ENCODE measurements at places on chromosomes 5 and 9.

DNA sequence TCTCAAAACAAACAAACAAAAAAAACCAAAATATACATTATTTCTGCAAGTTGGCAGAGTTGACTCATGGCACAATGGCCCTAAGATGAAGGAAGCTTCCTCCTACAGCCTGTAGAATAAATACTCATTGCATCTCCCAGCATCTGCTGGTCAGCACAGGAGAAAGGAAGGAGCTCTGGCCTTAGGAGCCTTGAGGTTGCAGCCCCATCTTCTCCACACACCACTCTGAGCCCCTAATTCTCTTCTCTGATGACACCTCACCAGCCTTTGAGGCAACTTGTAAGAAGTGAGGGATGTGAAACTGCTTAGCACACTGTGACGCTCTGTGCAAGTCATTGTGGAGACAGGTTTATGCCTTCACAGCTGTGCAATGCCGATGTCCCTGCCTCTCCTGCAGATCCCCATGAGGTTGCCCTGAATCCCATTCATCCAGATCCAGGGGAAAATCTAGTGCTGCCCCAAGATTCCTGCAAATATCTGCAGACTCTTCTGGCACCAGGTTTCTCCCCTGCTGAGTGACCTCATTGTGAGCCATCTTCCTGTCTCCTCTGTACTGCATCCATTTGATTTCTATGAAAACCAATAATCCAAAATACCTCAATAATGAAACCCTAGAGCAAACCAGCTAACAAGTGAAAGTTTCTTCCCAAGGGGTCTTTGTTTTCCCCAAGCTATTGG, 65.3 kb upstream of the TGFBR1 start:
- peak; percentile 74 for DNase-seq

GRCh38 chr9:75010570-75010969, 17.5 kb downstream of the CARNMT1 start:
- no peak for DNase-seq

DNA sequence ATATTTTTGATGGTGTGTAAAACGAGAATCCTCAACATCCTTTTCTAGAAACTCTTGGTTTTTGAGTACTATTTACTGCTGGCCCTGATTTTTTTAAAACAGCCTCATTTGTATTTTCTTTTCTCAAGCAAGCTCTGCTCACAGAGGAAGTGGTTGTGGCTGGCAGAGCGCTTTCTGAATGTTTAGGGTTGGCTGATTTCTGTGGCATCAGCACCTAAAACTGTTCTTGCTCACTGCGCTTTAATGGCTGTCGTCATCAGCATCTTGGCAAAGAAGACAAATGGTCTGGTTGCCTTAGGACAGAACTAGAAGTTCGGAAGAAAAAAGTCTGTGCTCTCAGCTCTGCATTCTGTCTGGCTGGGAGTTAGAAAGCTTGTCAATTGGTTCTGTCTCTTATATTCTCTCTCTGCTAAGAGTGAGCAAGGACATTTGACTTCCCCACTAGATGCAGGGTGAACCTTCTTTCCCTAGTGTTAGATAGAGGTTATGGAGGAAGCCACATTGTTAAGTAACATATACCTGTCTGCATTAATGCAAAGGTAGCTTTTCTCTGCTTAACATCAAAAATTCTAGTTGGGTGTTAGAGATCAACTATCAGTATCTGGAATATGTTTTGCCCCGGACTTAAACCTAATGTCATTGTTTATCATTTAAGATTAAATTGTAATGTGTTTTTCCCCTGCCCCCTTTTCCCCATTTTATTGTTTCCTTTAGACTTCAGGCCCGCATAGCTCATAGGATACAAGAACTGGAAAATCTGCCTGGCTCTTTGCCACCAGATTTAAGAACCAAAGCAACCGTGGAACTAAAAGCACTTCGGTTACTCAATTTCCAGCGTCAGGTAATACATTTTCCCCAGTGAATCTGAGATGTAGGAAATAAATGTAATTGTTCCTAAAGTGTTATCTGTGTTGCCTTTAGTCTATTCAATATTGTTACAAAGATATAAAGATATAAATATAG, 39.0 kb downstream of the SMARCA2 start:
- peak; percentile 63 for DNase-seq

DNA sequence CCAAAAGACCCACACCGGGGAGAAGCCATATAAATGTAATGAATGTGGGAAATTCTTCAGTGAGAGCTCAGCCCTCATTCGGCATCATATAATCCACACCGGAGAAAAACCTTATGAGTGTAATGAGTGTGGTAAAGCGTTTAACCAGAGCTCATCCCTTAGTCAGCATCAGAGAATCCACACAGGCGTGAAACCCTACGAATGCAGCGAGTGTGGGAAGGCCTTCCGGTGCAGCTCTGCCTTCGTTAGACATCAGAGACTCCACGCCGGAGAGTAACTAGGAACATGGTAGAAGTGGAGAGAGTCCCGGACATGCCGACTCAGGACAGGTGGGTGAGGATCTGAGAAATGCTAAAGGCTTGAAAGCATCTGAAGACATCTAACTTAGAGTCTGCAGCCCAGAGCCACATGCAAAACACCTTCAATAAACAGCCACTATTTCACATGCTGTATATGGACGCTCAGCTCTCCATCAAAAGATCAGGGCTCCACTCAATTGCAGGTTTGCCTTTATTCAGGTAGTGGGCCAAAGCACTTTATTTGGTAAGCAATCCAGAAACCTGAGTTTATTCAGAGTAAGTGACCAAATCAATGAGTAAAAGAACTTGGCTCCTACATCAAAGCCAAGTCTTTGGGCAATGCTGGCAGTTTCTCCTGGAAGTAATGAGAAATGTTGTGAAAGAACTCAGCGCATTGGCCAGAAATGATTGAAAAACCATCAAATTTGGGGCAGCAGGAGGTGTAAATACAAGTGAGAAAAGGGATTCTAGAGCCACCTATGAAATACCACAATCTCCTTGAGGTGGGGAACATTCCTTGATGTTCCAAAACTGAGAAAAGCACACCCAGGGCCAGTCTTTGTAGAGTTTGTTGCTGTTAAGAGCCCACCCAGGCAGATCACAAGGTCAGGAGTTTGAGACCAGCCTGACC, 6.0 kb downstream of the RPL12 start:
- DNase-seq = peak; percentile 30

DNA sequence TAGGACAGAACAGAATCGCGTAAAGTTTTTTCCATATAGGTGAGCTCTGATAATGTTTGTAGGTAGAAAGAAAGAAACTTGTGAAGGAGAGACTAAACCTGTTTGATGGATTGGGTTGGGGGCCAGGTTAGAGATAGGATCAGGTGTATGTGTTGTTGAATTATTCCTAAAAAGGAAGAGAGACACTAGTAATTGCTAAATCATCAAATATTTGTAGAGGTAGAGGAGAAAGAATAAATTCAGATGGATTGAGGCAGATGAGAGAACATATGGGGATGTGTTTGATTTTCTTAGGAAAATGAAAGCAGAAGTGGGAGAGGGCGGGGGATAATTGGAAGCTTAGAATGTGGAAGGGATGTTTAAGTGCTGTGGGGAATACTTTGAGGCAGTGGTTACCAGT, 7.7 kb downstream of the ZCCHC7 start:
- DNase-seq = no peak

DNA sequence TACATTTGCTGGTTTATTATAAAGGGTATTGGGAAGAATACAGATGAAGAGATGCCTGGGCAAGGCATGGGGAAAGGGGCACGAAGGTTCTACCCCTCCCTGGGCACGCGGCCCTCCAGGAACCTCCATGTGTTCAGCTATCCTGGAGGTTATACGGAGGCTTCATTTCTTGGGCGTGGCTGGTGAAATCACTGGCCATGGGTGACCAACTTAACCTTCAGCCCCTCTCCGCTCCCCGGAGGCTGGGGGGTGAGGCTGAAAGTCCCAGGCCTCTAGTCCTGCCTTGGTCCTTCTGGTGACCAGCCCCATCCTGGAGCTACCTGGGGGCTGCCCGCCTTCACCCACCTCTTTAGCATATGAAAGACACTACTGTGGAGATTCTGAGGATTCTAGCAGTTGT, 17.0 kb upstream of the RNF130 start:
- DNase-seq = no peak

GRCh38 chr5:134741052-134741451, 2.7 kb downstream of the CAMLG start:
- DNase-seq = no peak

- DNase-seq = peak; percentile 89
Observed at GRCh38 chr5:174724484-174725260, at the start of gene MSX2. TSS of gene MSX2 (plus strand) at chr5:174724582. CDS start at chr5:174724660, 78 bp downstream.

- no peak for DNase-seq
Observed at GRCh38 chr5:127665641-127666040, 16.8 kb downstream of the CTXN3 start.

- no peak for DNase-seq
Observed at GRCh38 chr9:93636667-93637066, 60.3 kb downstream of the PHF2 start.

GRCh38 chr5:166166071-166166470, 2125.4 kb upstream of the WWC1 start:
- no peak for DNase-seq

DNA sequence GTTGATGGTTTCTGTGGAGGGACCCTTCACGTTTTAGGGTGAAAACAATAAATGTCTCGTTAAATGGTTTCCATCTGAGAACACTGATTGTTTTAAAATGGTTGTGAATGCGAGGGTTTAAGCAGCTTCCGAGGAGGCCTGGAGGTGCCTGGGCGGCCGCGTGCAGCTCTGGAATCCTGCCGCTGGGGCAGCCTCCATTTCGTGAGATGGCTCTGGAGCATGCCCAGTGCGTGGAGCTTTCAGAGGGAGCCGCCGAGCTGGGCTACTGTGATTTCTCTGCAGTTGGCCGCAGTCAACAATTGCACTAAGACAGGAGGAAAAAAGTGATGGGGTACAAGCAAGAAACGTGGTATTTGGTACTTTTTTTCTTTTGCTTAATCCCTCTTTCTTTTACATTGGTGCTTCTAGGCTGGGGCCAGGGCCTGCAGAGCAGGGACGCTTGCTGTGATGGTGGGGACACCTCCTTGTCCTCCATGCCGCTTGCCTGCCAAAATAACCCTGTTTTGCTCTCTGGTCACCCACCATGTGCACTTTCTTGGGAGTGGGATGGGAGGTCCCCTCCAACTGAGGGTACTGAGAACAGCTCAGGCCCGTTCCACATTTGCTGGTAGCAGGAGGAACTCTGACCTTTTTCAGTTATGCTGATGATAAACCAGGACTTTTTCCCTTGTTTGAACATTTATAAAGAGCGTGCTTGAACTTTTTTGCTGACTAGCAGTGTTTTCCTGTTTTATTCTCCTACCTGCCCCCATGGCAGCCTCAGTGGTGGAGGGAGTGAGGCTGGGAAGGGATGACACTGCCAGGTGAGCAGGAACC, 47.1 kb downstream of the EHMT1 start:
- peak; percentile 14 for DNase-seq

DNA sequence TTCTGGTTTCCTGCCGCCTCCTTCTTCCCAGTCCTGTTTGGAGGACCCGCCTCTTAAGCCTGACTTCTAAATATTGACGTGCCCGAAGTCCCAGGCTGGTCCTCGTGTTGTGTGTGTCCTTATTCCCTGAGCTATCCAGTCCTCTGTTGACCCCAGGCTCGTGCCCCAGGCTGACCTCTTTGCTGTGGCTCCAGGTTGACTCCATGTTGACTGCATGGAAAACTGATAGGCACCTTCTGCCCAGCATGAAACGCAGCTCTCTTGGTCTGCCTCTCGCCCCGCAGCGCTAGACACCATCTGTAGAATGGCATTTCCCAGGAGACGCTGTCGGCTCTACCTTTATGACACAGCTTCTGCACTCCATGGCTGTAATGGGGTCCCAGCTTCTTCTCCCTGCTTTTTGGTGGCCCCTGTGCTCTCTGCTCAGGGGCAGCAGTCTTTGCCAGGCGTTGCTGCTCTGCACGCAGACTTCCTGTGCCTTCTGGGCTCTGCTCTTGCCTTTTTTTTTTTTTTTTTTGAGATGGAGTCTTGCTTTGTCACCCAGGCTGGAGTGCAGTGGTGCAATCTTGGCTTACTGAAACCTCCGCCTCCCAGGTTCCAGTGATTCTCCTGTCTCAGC, 28.4 kb downstream of the EHMT1 start:
- DNase-seq = no peak

GRCh38 chr9:130780415-130780814, 54.6 kb upstream of the ABL1 start:
- DNase-seq = no peak

- peak; percentile 47 for DNase-seq
Observed at GRCh38 chr5:82352146-82352791, 74.1 kb upstream of the RPS23 start.

GRCh38 chr5:587403-587802, 24.7 kb upstream of the CEP72 start:
- no peak for DNase-seq

DNA sequence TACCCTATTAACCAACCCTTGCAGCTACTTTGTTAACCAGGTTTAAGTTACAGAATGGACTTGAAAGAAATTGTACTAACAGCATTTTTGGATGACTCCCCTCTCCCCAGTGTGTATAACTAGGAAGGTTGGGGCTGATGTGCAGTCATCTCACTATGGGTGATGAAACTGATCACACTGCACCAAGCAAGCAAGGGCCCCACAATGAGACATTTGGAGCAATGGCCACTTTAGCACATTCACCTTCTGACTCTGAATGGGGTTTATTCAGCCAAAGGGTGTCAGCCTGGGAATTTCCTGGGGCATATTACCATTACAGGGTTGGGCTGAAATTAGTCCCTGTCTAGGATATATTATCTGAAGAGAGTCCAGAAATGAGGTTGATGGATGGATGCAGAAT, 18.7 kb upstream of the CYFIP2 start:
- no peak for DNase-seq

DNA sequence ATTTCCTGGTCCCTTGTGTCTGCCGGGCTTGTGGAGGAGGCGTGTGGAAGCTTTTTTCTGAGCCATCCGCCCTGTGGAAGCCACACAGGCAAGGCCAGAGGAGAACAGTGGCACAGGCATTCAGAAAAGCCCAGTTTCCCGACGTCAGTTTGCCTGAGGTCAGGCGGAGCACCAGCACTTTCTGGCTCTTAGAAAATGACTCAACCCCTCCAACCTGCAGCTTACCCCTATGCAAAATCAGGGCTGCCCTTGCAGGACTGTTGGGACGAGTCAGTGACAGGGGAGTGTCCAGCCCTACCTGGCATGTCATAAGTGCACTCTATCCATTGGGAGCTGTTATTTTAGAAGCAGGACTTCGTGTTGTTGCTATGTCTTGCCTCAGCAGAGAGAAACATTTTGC, 216.0 kb downstream of the NR3C1 start:
- no peak for DNase-seq

DNA sequence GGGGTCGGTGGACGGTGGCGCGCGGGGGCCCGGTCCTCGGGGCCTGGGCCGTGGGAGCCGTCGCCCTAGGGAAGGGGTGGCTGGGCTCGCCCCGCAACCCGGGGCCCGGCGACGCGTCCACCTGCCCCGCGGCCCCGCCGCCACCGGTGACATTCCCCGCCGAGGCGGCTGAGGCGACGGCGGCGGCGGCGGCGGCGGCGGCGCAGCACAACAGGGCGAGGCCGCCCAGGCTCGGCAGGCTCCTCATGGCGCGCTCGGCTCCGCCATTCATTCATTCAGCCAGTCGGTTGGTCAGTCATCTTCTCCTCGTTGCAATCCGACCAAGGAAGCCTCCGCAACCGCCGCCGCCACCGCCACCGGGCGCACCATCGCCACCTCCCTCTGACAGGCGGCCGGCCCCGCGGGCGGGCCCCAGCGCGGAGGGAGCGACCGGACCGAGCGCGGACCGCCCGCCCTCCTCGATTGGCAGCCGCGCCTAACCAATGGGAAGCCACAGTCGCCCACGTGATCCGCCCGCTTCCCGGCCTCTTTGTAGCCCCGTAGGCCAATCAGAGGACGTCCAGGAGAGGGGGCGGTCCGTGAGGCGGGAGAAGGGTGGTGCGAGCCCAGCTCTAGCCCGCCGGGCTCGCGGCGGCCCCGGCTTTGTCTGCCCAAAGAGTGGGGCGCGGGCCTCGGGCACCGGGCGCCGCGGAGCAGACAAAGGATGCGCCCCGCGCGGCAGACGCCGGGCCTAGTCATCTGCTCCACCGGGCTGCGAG, at the start of gene MEGF9:
Gene MEGF9 (minus strand): TSS at position 383 of the 758 bp plus-strand sequence. CDS start 112 bp downstream, at position 271.
- peak; percentile 98 for DNase-seq

Data from fibroblast of skin of right biceps (primary cell).